ENCODE measurements at places on chromosomes 4 and X.

- no peak for DNase-seq
These were observed 67.5 kb downstream of the AGTR2 start for GRCh38 chrX:116238093-116238492.

- DNase-seq, result no peak
These were observed 110.7 kb upstream of the TLR3 start for GRCh38 chr4:185958094-185958747.

DNA sequence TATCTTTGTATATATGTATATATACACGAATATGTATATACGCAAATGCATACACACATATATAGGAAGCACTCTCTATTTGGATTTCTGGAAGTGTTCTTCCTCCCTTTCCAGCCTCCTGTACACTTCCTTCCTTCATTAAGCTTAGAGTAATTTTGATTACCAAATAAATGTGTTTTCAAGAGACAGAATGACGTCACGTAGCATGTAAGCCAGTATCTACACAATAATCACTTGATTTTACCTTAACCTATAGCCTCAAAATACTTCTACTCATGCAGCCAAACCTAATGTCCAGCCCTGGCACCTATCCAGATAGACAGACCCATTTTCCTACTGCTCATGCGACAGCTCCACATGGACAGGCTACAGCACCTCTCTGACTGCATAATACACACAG, 29.9 kb downstream of the MAGEA10 start:
- DNase-seq, result no peak

DNA sequence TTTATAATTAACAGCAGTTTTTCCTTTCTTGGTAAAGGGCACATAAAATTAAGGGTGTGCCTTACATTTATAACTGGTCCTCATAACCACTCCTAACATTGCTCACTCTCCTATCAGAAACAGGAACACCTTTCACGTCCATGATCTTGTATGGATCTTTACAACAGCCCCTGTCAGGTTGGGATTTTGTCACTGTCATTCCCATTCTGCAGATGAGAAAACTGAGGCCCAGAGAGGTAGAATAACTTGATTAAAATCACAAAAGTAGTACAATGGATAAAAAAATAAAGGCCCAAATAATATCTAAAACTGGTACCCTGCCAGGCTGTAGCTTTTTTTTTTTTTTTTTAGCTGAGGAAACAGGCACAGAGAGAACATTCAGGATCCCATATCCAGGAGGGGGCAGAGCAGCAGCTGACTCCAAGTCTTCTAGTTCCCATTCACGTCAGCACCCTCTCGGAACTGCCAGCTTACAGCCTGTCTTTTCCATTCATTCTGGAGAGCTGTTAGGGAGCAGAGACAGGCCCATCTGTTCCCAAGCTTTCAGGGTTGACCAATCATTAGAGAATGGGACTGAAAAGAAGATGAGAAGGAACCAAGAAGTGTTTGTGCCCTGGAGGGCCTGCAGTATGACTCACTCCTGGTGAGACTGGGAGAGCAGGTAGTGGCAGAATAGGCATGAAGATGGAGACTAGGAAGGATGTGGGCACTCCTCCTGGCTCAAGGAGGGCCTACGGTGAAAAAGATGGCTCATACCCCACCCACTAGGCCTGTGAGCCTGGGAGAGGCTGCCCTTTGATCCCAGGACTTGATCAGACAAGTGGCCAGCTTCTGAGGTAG, 7.3 kb downstream of the SUV39H1 start:
- no peak for DNase-seq

DNA sequence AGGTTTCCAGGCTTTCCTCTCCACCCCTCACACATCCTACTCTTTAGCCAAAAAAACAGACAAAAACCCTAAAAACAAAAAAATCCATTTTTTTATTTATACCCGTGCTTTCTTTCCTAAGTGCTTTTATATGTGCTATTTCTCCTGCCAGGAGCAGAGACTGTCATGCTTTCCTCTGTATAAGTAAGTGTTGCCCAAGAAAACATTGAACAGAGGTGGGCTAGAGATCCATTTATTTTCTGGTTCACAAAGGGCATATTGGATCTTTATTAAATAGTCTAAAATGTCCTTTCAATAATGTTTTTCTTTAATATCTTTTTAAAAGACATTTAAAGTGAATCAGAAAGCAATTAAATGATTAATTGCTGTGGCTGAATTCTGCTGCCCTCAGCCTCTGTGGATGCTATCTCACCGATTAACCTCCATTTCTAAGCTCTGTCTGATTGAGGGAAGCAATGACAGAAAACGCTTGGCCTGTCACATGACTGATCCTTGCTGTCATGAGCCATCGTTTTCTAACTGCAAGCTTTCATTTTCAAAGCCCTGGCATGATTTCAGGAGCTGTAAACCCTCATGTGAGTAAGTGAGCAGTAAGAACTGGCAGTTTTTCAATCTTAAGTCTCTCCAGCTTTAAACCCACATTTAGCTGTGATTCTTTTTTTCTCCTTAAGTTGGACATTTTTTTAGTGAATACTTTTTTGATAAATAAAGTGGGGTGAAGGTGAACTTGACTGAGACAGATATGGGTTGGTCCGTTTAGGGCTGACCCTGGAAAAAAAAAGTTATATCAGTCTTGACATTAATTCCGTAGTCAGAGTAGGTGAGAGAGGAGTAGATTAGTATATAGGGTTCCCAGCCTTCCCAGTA, 180.7 kb upstream of the PGRMC2 start:
- no peak for DNase-seq

DNA sequence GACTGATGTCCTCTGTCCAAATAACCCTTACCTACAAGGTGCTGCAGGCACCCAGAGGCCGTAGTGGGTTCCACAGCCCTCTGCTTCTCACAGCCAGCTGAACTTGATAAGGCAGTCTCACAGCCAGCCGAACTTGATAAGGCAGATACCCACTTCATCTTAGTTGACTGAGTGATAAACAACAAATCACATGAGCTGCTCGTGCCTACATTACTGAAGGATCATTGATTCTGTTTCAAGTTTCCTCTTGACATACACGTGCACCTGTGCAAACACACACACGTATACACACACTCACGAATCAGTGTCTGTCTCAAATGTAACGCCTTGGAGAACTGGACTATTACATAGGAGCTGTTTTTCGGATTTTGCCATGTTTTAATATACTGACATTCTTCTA, 276.3 kb downstream of the DCTD start:
- DNase-seq, result no peak

DNA sequence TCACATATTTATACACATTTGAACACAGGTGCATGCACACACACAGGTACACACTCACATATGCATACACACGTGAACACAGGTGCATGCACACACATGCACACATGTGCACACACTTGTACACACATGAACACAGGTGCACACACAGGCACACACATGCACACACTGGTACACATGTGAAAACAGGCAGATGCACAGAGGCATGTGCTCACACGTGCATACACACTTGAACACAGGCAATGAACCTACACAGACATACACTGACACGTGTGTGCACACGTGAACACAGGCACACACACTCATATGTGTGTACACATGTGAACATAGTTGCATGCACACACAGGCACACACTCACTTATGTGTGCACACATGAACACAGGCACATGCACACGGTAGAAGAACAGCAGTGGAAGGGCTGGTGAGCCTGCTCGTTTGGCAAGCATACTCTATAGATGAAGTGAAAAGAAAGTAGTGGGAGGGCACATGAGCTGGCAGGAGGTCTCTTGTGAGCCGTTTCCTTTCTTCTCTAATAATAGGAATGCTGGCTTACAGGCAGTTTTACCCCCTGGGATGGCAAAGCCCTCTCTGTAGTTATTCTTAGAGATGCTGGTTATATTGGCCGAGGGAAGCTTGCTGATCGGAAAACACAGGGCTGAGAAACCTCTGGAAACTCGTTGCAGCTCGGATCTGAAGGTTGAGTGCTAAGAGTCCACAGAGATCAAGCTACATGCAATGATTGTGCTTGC, 279.6 kb upstream of the CLNK start:
- no peak for DNase-seq

- peak; percentile 40 for DNase-seq
These were observed 250.7 kb downstream of the RAPGEF2 start for GRCh38 chr4:159353422-159354116.

GRCh38 chr4:118273642-118274041, 79.2 kb downstream of the PRSS12 start:
- no peak for DNase-seq

DNA sequence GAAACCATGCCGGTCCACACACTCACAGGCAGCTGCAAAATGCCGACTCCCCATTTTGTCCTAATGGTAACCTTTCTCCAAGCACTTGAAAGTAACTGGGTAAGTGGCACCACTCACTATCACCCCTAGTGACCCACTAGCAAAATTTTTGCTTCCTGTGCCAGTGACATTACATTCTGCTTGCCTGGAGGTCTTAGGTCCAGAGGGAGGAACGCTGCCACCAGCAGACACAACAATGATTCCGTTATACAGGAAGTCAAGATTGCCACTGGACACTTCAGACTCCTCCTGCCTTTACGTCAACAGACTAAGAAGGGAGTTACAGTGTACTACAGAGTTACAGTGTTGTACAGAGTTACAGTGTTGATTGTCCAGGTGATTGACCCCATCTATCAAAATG, 11.8 kb upstream of the TMEM192 start:
- no peak for DNase-seq

- no peak for DNase-seq
These were observed 620.0 kb downstream of the ADGRL3 start for GRCh38 chr4:61820136-61820535.

GRCh38 chr4:57443787-57444186, 333.6 kb upstream of the IGFBP7 start:
- no peak for DNase-seq

- DNase-seq, result no peak
These were observed 159.7 kb downstream of the NSUN7 start for GRCh38 chr4:40909363-40909876.

GRCh38 chrX:2490634-2491033, 10.1 kb downstream of the DHRSX start:
- no peak for DNase-seq

- no peak for DNase-seq
These were observed 26.4 kb downstream of the DHRSX start for GRCh38 chrX:2474280-2474962.

DNA sequence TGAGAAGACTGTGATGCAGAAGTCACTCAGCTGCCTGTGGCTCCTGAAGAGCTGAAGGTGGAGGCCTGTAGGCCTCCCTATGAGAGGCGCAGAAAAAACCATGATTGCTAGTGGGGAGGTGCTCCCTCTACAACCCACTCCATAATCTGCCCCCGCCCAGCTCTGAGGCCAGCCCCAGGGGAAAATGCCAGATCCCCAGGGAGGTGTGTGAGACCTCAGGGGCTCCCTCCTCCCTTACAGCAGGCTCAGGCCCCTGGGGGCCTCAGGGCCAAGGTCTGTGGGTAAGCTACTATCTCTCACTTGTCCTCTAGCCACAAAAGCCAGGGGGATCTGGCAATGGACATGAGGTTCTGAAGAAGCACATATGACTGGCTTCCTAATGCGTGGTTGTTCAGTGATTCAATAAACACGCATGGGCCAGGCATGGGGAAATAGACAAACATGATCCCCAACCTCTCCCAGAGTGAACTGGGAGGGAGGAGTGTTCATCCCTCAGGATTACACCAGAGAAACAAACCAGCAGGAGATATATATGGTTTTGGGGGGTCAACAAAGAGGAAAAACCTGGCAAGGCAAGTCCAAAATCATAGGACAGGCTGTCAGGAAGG, 51.0 kb upstream of the MTM1 start:
- no peak for DNase-seq

- DNase-seq, result no peak
These were observed 91.4 kb downstream of the ANXA3 start for GRCh38 chr4:78642934-78643333.

GRCh38 chrX:8849458-8849857, 48.3 kb upstream of the FAM9A start:
- DNase-seq, result no peak

DNA sequence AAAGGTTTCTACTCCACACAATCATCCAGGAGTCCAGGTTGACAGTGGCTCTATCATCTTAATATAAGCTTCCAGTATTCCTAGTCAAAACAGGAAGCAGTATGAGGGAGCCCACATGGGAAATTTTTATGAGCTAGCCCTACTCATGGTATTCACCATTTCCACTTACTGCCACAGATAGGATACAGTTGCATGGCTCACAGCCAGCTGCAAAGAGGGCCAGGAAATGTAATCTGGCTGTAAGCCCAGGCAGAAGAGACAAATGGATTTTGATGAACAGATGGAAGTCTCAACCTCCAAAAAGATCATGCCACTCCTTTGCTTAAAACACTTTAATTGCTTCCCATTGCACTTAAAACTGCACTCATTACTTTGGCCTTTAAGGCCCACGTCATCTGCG, 150.6 kb downstream of the ADAMTS3 start:
- DNase-seq, result peak; percentile 35

DNA sequence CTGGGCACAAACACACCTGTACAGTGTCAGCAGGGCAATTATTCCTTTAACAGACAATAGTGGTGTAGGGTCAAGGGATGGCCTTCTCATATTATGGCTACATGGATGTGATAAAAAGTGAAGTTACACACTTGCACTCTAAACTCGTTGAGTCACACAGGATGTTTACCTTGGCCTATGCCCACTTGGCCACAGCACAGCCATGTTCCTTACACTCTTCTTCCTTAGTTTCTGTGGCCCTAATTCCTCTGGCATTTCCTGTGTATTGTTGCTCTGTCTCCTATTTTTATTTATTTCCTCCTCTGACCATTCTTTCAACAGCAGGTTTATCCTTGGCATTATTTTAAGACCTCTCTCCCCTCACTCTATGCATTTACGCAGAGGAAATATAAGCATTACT, 86.8 kb upstream of the NPFFR2 start:
- no peak for DNase-seq

- no peak for DNase-seq
These were observed 160.0 kb downstream of the SPCS3 start for GRCh38 chr4:176479767-176480166.
